ENCODE measurements at places on chromosomes 12 and 14.

DNA sequence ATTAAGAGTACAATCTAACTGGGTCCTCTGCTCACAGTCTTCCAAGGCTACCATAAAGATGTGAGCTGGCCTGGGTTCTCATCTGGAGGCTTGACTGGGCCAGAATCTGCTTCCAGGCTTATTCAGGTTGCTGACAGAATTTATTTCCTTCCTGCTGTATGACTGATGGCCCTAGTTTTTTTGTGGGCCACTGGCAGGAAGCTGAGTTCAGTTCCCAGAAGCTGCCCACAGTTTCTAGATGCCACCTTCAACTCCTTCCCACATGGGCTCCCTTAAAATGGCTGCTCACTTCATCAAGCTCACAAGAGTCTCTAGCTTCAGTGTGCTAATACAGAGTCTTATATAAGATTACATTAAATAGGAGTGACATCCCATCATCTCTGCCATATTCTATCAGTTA is 121.7 kb upstream of the CAND1 start:
- DNase-seq: no peak

DNA sequence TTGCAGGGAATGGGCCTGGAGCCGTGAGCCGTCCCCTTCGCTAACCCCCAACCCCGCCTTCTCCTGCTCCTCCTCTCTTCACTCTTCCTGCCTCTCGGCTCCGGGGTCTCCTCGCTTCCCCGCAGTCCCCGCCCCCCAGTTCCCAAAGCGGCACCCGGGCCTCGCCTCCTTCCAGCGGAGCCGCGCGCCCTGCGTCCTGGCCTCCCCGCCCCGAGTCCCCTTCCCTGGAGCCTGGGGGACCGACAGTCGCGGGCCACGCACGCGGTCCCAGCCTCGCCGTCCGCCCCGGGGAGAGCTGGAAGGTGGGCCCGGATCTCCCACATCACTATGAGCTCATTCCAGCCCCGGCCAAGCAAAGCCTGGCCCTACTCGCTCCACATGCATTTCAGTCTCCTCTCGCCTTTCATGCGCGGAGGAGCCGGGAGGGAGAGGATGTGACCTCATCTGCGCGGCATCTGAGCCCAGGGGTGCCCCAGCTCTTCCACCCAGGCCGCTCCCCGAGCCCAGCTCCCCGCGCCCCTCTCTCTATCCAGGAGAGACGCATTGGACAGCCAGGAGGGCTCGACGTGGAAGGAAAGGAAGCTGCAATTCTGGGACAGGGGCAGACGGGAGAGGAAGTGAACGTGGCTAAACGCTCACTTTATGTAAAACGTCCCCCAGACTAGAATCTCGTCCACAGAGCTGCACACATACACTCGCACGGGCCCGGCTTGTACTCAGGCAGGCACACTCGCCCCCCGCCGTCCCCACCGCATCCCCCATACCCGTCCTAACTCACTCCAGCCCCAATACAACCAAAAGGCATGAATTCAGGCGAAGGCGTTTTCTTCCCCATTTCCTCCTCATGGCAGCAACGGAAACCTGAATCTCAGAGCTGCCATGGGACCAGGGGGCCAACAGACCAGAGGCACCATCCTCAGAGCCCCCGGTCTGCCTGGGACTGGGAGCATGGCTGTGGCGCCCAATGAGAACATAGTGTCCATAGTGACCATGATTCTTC is 108.7 kb upstream of the CCND2 start:
- DNase-seq: no peak

GRCh38 chr14:22883173-22883976 is at the start of gene REM2:
TSS of gene REM2 (plus strand) at chr14:22883222. CDS start at chr14:22883288, 66 bp downstream.
- DNase-seq: peak; percentile 25

- DNase-seq: peak; percentile 54
Measured at GRCh38 chr12:2057041-2057794, 4.4 kb downstream of the CACNA1C start.

GRCh38 chr14:102197317-102197853 is 57.7 kb downstream of the WDR20 start:
- DNase-seq: no peak

DNA sequence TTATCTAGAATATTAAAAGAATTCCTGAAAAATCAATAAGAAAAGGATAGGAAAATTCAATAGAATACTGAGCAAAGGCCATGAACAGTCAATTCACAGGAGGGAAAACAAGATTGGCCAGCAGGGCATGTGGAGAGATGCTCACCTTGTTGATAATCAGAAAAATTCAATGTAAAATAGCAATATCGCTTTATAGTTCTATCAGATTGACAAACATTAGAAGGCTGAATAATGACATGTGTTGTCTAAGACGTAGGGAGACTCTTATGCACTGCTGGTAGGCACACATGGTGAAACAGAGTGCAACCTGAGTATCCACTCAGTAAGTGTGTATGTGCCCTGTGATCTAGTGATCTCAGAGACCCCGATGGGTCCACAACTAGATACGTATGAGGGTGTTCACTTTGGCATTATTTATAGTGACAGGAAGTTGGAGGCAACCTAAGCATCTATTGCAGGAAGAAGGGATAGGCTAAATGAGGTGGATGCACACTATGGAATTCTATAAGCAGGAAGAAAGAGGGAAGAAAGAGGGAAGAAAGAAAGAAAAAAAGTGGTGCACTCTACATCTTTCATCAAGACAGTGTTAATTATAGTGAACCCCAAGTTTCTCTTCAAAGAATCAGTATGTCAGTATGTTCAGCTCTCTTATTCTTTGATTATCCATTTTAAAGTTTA is 3.8 kb upstream of the ANKRD33 start:
- DNase-seq: no peak

DNA sequence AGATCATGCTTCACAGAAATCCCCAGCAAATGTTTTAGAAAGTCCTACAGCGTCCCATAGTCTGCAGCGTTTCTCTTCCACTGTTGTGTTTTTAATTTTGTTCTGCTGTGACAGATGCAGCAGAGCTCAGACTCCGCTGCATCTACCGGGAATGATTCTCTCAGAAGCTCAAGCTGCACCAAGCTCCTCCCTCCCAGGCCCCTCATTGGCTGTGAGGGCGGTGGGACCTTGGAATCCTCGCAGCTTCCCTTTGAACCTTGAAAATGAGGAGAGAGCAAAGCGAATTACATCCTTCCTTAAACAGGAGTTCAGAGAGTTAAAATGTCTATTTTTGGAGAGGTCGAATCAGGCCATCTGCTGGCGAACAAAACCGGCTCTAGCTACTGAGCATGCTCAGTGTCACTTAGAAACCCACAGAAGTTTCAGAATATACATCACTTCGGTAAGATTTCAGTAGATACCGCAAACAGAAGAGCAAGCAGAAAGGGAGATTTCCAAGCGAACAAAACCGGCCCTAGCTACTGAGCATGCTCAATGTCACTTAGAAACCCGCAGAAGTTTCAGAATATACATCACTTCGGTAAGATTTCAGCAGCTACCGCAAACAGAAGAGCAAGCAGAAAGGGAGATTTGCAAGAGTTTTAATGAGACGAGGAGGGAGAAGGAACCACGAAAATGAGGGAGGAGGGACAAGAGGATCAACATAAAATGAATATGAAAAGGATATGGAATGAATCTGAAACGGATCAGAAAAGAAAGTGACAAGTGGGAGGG is at the start of gene ABCD2:
Gene ABCD2, minus strand, starts transcription at position 144 of the 774 bp plus-strand sequence. CDS start 188 bp downstream, outside the sequence.
- peak; percentile 96 for DNase-seq

DNA sequence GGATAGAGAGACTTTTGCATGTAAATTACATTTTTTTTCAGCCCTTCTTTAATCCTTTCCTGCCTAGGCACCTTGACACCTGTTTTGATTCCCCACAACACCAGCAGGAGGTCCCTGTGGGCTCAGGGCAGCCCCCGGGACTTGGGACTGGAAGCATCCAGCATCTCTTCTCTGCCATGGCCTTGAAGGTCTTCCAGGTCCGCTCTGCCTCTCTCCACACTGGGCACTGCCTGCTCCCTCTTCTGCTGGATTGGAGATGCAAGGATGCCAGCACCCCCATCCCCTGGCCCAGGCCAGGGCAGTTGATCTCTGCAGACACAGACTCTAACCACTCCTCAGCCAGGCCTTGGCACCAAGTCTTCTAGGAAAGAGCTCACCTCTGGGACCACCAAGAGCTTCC is 134.5 kb upstream of the C14orf180 start:
- no peak for DNase-seq

- no peak for DNase-seq
Measured at GRCh38 chr14:84937449-84937848, 592.5 kb upstream of the FLRT2 start.

DNA sequence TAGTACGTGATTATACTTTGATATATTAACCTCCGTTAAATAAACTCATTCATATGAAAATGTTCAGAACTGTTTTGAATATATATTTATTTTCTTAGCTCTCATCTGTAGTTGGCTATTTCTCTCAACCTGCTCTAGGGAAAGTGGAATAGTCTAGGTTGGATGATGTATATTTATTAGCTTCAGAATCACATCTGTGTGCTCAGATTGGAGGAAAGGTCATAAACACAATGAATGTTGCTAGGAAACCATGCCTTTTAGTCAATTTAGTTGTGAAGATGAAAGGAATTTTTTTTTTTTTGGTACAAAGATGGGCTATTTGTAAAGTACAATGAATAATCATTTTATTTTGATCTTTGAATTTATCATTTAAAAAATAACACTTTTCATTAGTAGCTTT is 439.1 kb downstream of the FOXG1 start:
- DNase-seq: no peak

DNA sequence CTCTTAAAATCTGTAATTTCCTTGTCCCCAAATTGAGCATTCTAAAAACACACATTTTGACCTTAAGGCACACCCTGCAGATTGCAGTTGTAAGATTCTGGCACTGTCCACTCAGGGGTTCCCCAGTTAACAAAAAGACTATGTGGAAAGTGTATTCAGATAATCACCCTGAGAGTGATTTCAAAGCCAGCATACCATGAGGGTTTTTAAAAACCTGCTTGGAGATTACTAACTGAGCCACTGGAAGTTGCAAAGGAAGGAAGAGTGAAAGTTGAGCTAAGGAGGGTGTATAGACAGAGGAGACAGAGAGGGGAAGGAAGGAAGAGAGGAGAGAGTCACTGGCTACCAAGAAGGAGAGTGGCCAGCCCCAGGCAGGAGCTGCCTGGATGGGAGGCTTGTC is 82.6 kb downstream of the EML1 start:
- no peak for DNase-seq

DNA sequence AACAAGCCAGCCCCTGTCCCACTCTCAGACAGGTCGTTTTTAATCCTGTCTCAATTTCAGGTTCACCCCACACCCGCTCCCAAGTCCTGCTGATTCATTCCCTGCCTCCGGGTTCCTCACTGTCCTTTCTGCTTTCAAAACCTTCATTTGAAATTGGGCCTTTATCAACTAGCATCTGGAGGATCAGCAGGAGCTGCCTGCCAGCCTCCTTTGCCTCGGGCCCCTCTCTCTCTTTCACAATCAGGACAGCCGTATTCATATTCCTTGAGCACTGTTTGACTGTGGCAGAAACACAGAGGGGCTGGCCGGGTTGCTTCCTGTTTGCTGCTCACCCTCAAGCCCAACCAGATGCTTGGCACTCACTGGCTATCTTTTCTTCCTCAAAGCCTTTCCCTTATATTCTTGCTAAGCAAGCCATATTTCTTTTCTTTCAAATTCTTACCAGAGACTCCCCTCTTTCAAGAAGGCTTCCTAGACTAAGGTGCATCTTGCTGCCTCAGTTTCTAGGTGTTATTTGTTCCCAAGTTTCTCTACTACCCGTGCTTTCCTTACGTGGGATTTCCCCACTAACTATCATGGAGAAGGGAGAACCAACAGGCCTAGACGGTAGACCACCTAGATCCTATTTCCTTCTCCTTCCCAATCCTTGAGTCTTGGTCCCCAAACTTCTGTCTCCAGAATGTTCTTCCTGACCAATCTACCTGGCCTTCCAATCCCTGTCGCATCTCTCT is 3.0 kb downstream of the GALNT6 start:
- peak; percentile 48 for DNase-seq

DNA sequence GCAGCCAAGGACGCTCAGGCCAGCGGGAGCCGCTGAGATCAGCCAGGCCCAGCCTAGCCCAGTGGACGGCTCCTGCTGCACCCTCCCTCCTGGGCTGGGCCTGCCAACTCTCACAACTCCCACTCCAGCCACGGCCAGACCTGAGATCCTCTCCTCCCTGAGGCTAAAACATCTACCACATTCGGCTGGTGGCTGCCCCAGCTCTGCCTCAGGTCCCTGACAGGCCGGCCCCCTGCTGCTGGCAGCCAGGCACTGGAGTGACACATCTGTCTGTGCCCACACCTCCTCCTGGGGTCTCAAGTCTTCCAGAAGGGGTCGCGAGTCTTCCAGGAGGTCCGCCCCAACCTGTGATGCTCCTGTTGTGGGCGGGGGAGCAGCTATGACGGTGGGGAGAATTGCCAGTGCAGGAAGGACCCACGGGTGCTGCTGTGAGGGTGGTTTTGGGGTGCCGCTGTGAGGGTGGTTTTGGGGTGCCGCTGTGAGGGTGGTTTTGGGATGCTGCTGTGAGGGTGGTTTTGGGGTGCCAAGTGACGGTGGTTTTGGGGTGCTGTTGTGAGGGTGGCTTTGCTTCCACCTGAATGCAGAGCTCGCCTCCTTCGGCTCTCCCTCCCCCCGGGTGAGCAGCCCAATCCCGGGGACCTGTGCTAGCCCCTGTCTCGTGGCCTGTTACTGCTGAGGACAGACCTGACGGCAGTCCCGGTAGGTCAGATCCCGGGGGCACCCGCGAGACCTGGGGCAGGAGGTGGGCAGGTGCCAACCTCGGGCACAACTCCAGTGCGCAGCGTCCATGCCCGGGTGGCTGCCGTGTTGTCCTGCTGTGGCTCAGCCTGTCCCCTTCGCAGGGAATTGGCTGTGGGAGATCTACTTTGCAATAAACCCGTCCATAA is 27.5 kb upstream of the C14orf180 start:
- DNase-seq: no peak

DNA sequence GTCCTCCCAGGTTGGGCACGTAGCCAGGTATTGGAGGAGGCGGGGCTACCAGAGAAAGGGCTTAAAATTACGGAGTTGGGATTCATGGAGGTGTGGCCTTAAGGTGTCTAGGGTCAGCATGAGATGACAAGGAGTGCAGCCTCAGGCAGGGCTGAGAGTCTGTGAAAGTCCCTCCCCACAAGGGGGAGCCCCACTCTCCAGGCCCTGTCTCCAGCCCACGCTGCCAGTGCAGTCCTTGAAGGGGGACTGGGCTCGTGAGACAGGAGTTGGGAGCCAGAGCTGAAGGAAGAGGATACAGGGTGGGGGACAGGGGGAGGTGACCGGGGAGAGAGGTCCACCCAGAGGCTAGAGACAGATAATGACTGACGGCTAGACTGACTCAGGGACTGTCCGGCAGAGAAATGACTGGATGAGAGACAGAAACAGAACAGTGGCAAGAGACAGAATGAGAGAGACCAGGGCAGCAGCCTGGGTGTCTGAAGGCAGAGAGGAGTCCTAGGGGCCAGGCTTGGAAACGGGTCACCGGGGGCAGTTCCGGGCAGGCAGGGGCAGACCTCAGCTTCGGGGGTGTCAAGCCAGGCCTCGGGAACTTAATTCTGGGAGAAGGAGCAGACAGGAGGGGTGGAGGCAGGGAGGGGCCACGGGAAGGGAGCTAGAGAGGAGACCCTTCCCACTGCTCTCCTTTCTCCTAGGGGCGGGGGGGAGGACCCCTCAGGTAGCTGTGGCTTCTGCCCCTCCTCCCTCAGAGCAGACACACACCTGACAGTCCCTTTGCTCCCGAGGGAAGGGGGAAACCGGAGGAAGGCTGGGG is 970 bp downstream of the CDH24 start:
- DNase-seq: peak; percentile 73

GRCh38 chr14:61940666-61941420 is 178.6 kb downstream of the SNAPC1 start:
- DNase-seq: no peak

GRCh38 chr12:123238961-123239360 is 5.7 kb downstream of the MTRFR start:
- no peak for DNase-seq

GRCh38 chr12:48985475-48985897 is 7.4 kb downstream of the WNT1 start:
- no peak for DNase-seq
